IMR-90 (cell line): ENCODE measurements at places on chromosomes 5 and 9. TPM values are rescaled to one million over a fixed set of nuclear protein-coding genes. Genes with fewer than 3 reads are reported as not detected.
A peak's percentile ranks its signal among the peaks of the same experiment; 100 is the strongest.

DNA sequence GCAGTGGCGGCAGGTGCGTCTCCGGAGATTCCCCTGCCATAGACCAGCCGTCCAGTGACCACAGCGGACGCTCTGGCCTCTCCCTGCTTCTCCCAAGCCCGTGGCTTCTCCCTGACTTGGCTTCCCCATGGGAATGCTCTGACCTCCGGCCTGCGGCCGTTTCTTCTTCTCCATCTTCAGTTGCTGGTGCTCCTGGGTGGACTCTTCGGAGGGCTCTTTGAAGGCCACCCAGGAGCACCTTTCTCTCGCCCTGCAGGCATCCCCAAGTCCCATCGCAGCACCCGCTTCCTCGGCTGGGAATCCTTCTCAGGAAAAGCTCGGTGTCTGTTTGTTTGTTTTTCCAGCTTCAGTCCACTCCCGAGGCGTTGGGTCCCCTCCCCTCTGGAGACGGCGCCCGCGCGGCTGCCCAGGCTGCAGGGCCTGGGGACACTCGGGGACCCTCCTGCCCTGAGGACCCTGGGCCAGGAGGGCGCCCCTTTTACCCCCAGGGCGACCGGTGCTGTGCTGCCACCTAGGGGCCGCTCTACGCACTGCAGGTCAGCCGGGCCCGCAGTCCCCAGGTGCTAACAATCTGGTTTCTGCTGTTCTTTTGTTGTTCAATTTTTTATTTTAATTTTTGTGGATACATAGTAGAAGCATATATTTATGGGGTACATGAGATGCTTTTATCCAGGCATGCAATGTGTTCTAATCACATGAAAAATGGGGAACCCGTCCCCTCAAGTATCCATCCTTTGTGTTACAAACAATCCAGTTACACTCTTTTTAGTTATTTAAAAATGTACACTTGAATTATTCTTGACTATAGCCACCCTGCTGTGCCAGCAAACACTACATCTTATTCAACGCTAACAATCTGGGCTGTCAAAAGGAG, 197.9 kb upstream of the ADAMTS16 start:
- DNase-seq, result no peak

- no peak for DNase-seq
Observed at GRCh38 chr9:663541-663940, 178.0 kb upstream of the DMRT1 start.

DNA sequence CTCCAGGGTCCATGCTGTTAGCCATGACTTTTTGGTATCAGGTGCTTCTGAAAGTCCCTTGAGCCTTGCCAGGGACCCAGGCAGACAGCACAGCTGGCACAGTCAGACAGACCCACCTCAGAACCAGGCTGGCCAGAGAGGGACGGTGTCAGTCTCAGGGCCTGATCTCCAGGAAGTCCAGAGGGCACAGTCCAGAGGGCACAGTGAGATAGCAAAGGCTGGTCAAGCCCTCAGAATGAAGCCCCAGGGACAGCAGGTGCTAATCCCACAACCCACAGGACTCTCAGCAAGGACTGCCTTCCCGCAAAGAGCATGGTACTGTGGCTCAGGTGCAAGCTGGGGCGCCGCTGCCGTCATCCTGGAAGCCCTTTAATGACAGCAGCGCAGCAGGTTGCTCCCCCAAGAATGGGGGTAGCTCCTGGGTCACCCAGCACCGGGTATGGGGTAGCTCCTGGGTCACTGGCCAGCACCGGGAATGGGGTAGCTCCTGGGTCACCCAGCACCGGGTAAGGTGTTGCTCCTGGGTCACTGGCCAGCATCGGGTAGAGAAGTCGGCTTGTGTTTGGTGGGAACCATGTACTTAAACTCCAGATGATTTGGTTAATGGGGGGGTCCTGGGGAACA, 105.6 kb upstream of the PHYKPL start:
- no peak for DNase-seq

DNA sequence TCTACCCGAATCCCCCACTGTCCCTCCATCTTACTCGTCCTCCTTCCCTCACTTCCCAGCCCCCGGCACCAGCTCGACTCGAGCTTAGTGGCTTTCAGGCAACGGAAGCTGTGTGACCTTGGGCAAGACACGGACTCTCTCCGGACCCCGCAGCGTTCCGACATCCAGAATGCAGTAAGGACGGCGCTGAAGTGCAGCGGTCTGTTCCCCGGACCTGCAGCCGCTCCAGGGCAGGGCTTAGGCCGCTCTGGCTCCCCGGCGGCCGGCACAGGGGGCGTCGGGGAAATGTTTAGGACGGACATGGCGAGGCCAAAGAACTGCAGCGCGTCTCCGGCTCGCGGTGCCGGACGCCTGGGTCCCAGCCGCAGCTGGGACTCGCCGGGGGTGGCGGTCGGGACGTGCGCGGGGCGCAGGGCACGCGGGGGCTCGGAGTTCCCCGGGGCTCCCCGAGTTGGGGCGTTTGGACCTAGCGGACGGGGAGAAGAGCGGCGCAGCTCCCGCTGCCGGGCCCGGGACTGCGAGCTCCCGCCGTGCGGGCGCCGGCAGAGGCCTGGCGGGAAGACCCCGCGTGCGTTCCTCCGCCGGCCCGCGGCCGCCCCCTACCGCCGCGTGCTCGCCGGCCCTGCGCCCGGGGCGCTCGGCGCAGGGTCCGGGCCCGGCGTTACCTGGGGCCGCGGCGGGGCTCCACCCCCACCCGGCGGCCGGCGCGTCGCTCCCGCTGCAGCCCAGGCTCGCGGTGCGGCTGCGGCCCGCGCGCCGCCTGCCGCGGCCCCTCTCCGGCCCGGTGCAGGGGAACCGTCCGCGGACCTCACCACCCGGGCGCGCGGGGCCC, 5.6 kb upstream of the RNF44 start:
- DNase-seq, result peak; percentile 23

- no peak for DNase-seq
Observed at GRCh38 chr5:14212838-14213237, 69.7 kb downstream of the TRIO start.

GRCh38 chr9:111945216-111945615, 48.6 kb downstream of the UGCG start:
- DNase-seq, result peak; percentile 83

- DNase-seq, result peak; percentile 80
Observed at GRCh38 chr5:41908374-41909079, 4.4 kb downstream of the RIMOC1 start.

DNA sequence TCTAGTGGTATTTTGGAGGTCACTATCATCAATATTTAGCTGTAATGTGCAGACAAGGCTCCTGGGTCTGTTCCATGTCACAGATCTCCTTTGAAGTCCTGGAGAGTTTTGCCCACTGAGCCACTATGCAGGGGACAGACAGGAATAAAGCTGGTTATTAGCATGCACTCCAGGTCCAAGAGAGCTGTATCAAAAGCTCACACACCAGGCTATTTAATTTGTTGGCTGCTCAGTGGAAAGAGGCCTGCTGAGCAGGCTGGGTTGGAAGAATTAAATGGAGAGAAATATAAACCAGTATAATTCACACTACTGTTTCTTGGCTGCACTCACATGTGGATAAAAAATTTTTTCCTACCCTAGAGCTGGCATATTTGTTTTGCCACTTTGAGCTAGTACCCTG, 113.8 kb upstream of the TAF11L2 start:
- no peak for DNase-seq

The STING1 gene
- 18.6 and 20.6 TPM in 2 replicates for total RNA-seq

DNA sequence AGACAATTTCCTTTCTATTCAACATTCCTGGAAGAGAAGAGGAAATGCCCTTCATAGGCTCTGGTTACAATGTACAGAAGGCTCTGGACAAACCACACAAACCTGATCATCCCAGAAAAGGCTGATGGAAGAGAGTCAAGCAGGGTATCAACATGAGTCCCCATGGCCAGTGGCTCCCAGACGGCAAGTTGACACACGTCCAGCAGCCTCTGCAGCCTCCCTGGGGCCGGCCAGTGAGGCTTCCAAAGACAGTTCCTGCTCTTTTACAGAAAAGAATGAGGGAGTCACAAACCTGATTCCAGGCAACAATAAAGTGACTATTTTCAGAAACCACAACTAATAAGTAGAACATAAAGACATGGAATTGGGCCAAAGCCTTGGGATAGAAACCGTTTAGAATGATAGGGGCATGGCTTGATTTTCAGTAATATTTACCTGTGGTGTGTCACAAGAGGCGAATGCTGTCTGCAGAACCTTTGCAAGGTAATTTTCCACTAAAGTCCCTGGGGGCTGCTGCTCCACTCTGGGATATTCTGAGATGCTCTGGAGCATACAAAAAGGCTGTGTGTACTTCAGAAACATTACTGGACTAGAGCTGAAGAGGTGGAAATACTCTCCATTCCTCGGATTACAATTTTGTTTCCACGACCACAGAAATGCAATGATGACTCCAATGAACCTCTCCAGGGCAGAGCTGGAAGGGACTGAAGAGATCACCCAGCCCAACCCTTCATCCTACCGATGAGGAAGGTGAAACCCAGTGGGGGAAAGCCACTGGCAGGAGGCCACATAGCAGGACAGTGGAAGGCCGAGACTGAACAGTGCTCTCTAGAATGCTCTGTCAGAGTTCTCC, 10.4 kb downstream of the MED27 start:
- peak; percentile 72 for DNase-seq

DNA sequence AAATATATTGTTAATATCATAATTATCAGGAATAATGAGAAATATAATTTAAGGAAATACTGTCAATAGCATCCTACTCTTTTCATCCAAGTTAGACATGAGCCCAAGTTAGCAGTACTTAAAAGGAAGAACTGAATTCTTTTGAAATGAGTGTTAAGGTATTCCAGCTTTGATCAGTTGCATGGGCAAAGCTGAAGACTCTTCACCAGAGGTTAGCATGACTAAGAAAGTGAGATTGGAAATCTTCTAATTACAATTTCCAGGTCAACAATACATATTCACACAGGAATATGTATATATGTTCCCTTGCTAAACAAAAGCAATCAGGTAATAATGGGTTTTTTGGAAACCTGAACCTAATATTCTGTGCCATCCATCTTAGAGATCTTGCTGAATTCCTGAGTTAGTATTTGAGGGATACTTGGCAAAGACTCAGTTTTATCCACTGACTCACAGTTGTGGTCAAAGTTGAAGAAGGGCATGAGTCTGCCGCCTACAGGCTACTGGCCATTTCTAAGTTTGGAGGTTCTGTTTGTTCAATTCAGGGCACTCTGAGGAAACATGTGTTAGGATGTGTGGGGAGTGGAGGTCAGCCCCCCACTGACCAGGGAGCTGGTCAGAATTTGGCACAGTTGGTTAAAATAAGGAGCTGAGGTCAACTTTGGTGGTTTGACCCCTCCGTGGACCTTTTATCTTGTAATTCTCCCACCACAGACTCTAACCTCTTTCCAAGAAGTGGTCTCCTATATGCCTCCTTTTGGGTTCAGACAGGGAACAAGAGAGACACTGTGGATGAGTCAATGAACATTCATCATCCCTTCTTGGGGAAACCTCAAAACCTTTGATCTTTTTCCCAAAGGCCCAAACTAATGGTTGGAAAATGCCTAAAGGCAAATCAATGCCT, 118.3 kb downstream of the PIK3R1 start:
- peak; percentile 82 for DNase-seq

- DNase-seq, result peak; percentile 9
Observed at GRCh38 chr5:148011398-148012137, 52.2 kb upstream of the SPINK5 start.

GRCh38 chr9:70488793-70489105, 74.3 kb upstream of the KLF9 start:
- DNase-seq, result no peak

GRCh38 chr9:16062542-16063240, 509.8 kb downstream of the CCDC171 start:
- peak; percentile 98 for DNase-seq

GRCh38 chr5:139976703-139977102, 66.4 kb downstream of the NRG2 start:
- no peak for DNase-seq

- no peak for DNase-seq
Observed at GRCh38 chr9:28866951-28867350, 1293.7 kb upstream of the C9orf72 start.

The JMY gene
- 3.2 and 5.6 TPM in 2 replicates for total RNA-seq

DNA sequence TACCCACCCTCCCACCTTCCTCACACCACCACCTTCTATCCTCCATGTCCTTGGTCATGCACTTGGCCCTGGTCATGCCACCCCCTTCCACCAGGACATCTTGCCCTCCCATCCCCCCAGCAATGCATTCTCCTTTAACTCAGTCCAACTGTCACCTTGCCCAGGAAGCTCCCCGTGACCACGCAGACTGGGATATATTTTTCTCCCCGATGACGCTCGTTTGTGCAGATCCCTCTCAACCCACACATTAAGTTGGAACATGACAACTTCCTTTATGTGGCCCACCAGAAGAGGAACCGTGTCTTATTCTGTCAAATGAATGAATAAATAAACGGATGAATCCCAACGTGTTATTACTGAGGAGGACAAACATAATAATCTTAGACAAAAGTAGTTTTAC, 82.8 kb upstream of the TAS2R1 start:
- DNase-seq, result peak; percentile 80

GRCh38 chr5:173163219-173163618, 18.9 kb downstream of the BNIP1 start:
- peak; percentile 55 for DNase-seq

DNA sequence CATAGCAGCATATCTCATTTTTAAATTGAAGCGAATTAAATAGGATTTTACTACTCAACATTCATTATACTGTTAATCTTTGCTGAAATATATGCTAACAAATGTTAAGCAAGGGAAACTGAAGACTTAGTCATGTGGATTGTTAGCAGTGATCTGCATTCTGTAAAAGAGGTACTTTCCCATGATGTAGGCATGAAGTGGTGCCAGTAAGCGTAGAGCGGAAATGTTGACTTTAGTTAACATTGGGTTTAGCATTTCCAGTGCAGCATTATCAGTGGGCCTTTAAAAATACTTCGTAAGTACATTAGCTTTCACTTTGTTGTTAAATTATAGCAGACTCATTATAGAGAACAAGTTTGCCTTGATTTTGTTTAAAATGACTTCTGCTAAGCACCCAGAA, 130.3 kb downstream of the CDC42SE2 start:
- peak; percentile 69 for DNase-seq

The PHF24 gene
- total RNA-seq, result not detected in 2 replicates

GRCh38 chr9:132141344-132141947, 20.4 kb upstream of the NTNG2 start:
- no peak for DNase-seq

The CCNJL gene
- total RNA-seq, result 2.0 and 2.8 TPM in 2 replicates

The NME5 gene
- total RNA-seq, result under 0.01 and 0.18 TPM in 2 replicates
